Stimulated activated CD4-positive, alpha-beta T cell treated with anti-CD3 and anti-CD28 coated beads, Interleukin-1b, Interleukin-23, amount 100 ng/mL, for 1 hour (primary cell): ENCODE measurements at places on chromosomes 1 and 21.

DNA sequence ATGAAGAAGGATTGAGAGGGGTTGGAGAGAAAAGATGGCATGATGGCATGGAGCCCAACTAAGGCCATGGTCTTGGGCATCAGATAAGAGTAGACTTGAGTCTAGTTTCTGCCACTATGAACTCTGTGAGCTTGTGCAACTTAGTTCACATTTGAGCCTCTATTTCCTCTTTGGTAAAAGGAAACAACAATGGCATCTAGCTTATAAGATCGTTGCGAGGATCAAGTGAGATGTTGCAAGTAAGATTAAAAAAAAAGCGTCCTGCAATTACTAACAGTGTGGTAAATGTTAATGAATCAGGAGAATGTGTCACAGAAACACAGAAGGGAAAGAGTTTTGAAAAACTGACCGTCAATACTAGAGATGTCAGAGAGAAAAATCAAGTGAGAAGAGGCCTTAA is 202.9 kb upstream of the FGGY start:
- DNase-seq, result no peak

DNA sequence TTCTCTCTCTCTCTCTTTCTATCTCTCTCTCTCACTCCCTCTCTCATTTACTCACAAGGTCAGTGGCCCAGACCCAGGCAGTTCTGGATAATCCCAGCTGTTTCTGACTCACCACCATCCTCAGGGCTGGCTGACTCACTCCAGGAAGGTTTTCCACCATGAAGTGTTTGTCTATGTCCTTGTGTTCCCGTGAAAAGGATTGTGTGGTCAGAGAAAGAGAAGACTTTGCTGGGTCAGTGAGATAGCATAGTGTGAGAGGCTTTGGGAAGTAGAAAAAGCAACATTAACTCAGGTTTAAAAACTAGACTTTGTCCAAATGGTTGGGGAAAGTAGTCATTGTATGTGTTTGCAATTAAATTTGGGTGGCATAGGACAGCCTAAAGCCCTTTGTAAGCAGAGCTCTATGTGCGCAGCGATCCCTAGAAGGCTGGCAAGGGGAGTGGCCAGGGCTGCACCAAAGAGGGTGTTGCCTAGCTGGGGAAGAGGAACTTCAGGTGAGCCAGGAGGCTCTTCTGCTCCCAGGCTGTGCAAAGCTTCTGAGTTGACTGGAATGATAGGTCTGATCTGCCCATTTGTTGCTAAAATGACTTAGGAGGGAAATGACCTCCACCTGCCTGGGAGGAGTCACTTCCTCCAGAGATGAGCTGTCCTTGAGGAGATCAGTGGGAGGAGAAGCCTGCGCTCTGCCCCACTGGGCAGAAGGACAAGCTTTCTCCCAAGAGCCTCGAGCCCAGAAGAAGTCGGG is 4.9 kb upstream of the CAPN2 start:
- no peak for DNase-seq

GRCh38 chr1:78142736-78143135 is 97.0 kb downstream of the GIPC2 start:
- no peak for DNase-seq

DNA sequence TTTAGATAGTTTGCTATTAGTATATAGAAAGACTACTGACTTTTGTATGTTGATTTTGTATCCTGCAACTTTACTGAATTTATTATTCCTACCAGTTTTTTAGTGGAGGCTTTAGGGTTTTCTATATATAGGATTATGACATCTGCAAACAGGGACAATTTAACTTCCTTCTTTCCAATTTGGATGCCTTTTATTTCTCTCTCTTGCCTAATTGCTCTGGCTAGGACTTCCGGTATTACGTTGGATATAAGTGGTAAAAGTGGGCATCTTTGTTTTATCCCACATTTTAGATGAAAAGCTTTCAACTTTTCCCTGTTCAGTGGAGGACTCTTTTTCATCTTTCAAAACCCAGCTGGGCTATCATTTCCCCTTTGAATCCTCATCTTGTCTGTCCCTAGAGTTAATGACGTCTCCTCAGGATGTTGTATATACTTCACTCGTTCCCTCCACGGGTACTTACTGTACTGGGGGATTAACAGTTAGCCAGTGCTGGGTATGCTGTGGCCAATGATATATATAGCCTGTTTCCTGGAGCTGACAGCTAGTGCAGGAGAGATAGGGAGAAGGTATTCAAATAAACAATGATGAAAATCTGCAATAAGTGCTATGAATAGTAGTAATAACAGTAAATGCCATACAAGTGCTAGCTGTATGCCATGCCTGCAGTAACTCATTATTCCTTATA is 9.8 kb downstream of the ACOT11 start:
- DNase-seq, result no peak

DNA sequence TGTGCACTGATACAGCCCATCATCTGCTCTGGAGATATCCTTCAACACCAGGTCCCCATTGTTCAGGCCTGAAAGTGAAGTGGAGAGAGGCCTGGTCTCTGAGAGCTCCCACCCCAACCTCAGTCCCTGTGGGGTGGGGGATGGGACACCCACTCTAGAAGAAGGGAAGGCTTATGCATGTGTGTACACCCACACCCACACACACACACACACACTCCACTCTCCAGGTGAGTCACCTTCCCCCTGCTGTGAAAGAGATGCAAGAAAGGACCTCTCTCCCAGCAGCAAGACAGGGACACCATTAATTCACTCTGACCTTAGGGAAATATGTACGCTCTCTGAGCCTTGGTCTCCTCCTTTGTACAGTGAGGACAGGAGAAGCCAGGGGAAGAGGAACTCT is 5.9 kb downstream of the VSIG8 start:
- DNase-seq, result no peak

GRCh38 chr1:41673378-41673777 is 188.9 kb upstream of the EDN2 start:
- no peak for DNase-seq

- DNase-seq, result no peak
Measured at GRCh38 chr1:80799457-80799856, 1001.3 kb upstream of the ADGRL2 start.

- no peak for DNase-seq
Measured at GRCh38 chr1:214583824-214584554, 19.0 kb upstream of the CENPF start.

GRCh38 chr1:235625340-235625739 is 24.2 kb downstream of the GNG4 start:
- no peak for DNase-seq
